ENCODE measurements at places on chromosomes 6 and 20.
A peak's percentile ranks its signal among the peaks of the same experiment; 100 is the strongest.

DNA sequence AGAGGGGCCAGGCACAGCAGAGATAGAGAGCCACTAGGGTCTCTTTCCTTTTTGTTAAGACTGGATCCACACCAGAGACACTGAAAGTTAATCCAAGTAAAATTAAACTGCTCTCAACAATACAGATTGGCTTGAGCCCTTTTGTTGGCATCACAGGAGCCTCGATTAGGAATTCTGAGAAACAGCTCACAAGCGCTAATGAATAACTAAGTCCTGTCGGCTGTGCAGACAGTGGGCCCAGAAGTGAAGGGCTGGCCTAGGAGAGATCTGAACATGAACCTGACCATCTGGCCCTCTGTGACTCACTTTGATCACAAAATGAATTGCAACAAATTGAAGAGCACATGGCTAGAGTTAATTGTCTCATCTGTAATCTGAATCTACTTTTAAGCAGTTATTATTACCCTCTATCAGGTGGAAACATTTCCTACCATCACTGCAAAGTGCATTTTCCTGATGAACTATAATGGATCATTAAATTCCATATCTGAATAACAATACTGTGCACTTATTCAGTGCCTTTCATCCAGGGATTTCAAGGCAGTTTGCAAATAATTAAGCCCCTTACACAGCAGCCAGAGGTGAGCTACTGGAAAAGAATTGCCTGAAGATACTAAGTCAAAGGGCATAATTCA, 3.2 kb downstream of the BACH2 start:
- DNase-seq, result no peak

DNA sequence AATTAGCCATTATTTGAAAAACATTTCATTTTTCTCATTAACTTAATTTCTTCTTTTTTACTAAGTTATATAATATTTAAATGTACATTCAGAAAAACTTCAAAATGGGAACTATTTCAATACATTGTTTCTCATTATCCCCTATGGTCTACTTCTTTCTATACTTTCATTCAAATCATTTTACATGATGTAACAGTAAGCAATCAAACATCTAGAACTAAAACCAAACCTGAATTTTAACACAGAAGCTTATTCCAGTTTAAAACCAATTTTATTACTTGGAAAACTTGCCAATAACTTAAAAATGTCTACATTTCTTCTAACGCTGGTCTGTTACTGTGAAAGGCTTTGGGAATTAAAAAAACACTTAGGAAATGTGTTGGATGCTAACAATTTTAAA, 4.6 kb upstream of the PRR18 start:
- no peak for DNase-seq

- DNase-seq, result no peak
Observed at GRCh38 chr6:79127660-79128059, 49.6 kb upstream of the PHIP start.

DNA sequence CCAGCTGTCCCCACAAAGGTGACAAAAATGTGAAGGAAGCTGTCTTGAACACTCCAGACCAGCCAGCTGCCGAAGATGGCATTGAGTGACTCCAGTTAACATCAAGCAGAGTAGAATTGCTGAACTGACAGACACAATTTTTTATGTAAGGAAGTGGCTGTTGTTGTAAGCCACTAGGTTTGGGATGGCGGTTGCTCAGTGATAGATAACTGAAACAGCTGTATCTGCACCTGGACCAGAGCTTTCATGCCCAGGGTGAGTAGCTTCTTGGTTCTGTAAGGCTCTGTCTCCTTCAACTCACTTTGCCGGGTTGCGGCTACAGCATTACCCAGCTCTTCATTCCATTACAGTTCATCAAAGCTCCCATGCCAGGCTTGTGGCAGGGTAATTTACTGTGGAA, 49.7 kb upstream of the DDR1 start:
- no peak for DNase-seq

DNA sequence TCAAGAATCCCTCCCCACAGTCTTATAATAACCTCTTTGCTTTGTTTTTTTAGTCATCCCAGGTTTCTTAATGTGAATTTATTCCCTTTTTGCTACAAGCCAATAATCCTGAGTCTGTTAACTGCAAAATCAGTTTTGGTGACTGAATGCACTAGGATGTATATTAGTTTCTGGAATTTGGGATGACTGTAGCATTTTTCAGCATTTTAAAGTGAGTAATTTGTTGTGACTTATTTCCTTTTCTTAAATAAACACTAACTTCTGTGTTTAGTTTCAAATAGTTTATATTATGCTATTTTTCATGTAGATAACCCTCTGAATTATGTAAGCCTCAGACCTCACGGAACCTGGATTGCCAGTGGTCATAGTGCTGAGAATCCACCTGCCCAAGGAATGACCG, 5.5 kb downstream of the CST1 start:
- no peak for DNase-seq

DNA sequence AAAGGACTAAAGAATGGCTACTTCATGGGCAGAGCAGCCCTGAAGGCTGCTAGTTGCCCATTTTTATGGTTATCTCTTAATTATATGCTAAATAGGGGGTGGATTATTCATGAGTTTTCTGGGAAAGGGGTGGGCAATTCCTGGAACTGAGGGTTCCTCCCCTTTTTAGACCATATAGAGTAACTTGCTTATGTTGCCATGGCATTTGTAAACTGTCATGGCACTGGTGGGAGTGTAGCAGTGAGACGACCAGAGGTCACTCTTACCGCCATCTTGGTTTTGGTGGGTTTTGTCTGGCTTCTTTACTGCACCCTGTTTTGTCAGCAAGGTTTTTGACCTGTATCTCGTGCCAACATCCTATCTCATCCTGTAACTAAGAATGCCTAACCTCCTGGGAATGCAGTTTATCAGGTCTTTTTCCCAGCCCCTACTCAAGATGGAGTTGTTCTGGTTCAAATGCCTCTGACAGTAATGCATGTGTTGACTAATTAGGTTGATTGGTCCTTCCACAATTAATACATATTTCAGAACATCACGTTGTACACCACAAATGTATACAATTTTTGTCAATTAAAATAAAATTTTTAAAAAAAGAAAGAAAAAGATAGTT, 139.5 kb downstream of the PDE7B start:
- DNase-seq, result no peak

DNA sequence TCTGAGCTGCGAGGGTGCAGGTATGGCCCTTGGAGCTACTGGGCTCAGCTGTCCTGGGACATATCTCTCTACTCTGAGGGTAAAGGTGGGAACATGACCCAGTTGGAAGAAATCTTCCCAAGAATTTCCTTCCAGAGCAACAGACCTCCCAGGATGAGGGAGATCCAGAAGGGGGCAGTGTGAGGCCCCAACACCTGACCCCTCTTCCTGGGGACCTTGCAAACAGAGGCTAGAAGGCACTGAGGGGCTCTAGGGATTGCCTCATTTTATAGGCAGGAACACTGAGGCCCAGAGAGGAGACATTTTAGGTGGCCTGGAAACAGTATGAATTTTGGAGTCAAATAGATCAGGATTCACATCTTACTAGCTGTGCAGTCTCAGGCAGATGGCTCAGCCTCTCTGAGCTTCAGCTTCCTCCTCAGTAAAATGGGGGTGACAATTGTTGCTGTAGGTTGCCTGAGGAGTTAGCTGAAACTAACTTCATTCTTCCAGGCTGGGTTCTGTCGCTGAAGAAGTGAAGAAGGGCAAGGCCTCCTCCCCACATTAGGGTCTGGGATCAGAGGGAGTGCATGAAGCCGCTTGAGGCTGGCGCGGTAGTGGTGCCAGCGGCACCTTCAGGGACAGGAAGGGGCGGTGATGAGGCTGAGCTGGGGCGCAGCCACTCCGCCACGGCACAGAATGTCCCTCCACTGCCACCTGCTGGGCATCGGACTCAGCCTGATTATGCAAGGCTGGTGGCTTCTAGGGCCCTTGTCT, 11.4 kb downstream of the KCNK17 start:
- peak; percentile 84 for DNase-seq

DNA sequence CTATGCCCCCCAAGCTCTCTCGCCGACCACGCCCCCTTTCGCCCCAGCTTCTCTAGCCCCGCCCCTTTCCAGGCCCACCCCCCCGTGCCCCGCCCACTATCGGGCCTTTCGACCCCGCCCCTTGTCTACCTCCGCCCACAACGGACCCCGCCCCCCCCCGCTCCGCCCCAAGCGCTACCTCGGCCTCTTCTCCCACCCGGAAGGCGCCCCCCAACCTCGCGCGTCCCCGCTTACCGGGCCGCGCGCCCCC, 200 bp downstream of the ZBTB22 start:
- DNase-seq, result no peak

DNA sequence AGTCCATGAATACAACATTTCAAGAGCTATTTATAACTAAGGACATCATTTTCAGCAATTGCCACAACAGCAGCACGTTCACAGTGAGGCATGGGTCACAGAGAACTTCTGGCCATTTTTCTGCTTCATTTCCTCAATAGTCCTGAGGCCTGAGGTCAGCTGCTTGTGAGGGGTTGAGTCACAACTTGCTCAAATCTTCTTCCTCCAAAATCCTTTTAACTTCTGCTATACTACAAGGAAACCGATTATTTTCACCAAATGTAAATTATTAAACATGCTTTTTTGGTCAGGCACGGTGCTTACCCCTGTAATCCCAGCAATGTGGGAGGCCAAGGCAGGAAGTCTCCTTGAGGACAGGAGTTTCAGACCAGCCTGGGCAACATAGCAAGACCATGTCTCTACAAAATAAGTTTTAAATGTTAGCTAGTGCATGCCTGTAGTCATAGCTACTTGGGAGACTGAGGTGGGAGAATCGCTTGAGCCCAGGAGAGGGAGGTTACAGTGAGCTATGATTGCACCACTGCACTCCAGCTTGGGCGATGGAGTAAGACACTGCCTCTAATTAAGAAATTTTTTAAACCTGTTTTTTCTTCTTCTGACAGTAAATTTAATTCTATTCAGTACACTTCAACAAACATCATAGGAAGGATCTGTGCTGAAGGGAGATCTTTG, 11.1 kb upstream of the SLC16A10 start:
- DNase-seq, result no peak

Measured in NCI-H2029 (cell line).